ENCODE measurements at places on chromosomes 16 and 17.

DNA sequence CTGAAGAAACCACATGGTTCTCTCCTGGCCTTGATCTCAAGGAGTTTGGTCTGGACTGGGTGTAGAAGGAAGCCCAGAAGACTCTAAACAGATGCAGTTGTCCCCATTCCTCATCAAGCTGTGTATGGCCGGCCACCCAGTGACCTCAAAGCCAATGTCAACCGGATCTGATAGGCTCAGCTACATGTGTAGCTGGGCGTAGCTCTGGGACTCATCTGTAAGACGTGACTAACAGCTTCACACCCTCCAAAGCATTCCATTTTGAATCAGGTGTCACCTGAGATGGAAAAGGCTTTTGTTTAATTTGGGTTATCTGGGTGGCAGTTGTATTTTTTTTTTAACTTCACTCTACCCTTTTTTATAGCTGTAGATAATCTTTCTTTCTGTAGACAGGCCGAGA is 130.4 kb downstream of the ABCC12 start:
- DNase-seq = no peak

DNA sequence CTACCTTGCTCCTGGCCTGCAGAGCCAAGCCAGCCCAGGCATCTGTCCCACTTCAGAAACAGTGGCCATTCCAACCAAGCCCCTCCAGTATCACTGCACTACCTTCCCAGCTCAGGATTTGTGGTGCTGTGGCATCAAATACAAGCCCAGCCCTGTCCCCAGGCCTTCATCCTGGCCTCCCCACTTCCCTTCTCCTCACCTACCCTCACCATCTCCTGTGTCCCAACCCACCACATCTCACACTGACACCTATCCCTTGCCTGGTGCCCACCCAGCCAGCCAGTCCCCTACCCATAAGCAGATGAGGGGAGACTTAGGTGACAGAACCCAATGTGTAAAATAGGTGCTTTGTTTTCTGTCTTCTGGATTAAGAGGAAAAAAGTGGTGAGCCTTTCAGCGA is 66.0 kb upstream of the CDH5 start:
- DNase-seq = no peak

- no peak for DNase-seq
Measured at GRCh38 chr16:58419241-58419990, 27.1 kb downstream of the GINS3 start.

- DNase-seq = no peak
Measured at GRCh38 chr16:5036228-5037156, 2.8 kb upstream of the NAGPA start.

GRCh38 chr17:6686026-6686425 is 27.1 kb downstream of the SLC13A5 start:
- no peak for DNase-seq

DNA sequence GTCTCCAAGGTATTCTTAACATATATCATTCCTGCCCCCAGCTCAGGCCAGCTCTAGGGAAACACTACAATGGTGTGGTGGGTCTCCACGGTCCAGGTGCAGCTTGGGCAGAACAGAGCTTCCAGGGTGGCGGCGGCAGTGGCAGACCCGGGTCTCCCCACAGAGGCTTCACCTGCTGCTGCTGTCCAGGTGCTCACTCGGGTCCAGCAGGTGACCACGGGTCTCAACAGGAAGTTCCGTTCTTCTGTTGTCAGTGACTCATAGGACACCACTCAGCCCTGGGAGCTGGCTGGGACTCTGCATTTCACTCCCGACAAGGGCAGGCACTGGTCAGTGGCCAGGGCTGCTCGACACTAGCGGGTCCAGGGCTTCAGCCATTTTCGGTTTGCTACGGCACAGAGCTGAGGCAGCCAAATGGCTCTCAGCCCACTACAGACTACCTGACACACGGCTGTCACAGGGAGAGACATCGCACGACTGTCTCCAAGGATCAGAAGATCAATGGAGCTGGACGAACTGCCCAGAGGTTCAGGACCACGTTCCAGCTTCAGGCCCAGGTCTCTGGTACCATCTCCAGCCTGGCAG is 16.7 kb downstream of the MTHFSD start:
- DNase-seq = no peak

- DNase-seq = no peak
Measured at GRCh38 chr17:15109608-15110007, 155.5 kb downstream of the PMP22 start.

- no peak for DNase-seq
Measured at GRCh38 chr16:4017807-4018206, 98.4 kb downstream of the ADCY9 start.

DNA sequence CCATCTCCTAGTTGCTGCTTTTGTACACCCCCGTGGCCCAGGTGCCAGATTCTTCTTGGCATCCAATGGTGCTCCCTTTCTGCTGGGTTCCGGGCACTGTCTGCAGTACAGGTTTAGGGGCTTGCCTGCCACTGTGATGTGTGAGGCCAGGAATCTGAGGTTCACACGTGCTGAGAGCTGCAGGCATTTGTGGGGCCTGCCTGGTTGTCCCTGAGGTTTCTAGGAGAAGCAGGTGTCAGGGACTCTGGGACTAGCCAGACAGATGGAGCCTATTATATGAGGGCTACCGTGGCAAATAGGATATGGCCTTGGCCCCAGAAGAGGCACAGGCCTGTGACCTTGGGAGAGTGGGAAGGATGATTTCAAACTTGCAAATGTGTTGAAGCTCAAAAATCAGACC is 29.3 kb downstream of the NDEL1 start:
- DNase-seq = no peak

DNA sequence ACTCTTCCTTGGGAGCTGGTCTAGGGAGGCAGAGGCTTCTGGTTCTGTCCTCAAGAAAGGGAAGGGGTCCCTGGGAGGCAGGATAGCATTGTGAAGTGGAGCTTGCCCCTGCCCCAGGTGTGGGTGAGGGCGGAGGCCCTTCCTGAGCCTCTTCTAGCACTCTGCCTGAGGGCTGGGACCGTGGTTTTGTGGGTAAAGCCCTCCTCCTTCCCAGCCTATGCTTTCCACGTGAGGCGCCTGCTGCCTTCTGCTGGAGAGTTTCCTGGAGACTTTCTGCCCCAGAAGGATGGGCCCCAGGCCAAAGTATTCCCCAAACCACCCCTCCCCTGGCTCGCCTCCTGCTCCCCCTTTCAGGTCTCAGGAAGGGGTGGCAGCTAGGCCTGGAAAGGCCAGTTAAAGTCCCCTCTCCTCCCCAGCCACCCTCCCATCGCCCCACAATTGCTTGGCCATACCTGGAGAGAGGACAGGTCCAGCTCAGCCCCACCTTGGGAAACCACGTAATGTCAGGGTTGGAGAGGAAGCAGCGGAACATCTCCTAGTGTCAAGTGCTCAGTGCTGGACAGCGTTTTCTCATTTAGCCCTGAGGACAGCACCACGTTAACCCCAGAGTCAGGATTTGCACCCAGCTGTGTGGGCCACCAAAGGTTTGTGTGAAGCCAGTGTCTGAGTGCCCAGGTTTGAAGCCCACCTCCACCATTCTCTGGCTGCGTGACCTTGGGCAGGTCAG is 5.6 kb downstream of the SBK1 start:
- DNase-seq = peak; percentile 53

- DNase-seq = no peak
Measured at GRCh38 chr16:23668225-23668624, 10.5 kb upstream of the PLK1 start.

DNA sequence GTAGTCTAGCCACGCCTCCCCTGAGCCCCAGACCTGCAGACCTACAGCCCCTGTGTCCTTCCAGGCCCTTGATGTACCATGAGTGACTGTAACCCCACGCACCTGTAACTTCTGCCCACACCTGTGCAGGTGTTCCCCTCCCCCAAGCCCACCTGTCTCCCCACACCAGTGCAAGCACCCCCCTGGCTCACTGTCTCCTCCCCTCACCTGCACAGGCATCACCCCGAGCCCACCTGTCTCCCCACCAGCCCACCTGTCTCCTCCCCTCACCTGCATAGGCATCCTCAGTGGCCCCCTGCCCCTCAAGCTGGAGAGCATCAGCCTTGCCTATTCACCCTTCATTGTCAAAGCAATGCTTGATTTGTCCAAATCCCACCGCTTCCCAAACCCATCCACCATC is 32.3 kb upstream of the ZC3H18 start:
- no peak for DNase-seq

- no peak for DNase-seq
Measured at GRCh38 chr16:27359051-27359450, 42.9 kb upstream of the IL21R start.

- DNase-seq = no peak
Measured at GRCh38 chr16:86827521-86827920, 249.2 kb downstream of the FOXL1 start.

DNA sequence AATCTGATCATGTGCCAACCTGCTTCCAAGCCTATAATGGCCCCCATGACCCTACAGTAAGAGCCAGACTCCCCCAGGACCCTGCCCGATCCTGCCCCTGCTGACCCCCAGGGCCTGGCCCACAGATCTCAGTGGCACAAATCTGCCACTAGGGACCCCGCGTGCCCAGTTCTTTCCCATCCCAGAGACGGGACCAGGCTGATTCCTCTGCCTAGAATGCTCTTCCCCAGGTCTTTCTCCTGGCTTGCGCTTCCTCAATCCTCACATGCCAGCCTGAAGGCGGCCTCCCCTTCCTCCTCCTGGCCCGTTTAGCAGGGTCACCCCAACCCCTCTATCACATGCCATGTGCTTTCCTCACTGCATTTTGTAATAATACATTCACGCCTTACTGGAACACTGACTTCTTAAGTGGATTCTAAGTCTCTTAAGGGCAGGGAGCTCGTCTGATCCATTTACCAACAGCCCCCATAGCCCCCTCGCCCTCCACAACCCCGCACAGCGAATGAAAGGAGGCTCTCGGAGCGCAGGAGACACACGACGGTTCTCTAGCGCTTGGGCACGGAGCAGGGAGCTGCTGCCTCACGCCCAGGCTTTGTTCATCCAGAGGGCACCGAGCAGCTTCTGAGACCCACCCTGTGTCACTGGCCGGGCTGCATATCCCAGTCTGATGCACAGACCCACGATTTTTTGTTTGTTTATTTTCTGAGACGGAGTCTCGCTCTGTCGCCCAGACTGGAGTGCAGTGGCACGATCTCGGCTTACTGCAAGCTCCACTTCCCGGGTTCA is 1.2 kb downstream of the TRIM65 start:
- DNase-seq = peak; percentile 23

GRCh38 chr17:42525221-42525620 is 10.8 kb upstream of the NAGLU start:
- DNase-seq = no peak

- no peak for DNase-seq
Measured at GRCh38 chr16:53865494-53865863, 161.5 kb downstream of the FTO start.

DNA sequence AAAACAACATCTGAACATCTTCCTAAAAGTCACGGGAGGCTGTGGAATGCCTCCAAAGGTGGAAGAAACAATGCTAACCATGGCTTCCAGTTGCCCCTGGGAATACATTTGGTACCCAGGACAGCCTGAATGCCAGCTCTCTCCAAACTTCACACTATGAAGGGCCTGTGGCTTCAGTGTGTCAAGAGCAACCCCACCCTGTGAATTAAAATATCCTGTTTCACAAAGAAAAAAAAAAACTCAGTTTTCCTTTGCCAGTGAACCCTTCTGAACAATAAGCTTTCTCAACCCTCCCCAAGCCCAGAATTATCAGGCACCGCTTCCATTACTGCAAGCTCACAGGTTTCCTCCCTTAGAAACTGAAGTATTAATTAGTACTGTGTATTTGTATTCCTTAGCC is 69.8 kb downstream of the SLC39A11 start:
- DNase-seq = no peak

DNA sequence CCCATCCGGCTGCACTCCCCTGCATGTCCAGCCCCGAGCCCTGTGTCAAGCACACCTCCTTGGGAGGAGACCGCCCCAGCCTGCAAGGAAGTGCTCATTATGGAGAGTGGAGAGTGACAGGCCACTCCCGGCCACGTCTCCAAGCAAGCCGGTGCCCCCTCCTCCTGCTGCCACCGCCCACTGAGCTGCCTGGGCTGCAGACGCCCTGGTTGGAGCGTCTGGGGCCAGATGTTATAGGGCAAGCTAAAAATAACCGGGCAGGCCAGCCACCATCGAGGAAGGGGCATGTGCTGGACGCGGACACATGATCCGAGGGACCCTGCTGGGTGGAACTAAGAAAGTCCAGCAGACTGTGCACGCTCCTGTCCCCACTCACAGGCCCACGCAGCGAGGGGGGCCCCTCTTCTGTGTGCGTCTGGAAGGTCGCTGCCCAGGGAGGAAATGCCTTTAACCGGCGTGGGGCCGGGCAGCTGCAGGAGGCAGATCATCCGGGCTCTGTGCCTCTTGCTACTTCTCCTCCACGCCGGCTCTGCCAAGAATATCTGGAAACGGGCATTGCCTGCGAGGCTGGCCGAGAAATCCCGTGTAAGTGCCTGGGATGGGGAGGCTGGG is at the start of gene WFDC1:
Gene WFDC1 (plus strand): TSS at position 348 of the 612 bp plus-strand sequence. CDS start 94 bp downstream, at position 442.
- DNase-seq = no peak

DNA sequence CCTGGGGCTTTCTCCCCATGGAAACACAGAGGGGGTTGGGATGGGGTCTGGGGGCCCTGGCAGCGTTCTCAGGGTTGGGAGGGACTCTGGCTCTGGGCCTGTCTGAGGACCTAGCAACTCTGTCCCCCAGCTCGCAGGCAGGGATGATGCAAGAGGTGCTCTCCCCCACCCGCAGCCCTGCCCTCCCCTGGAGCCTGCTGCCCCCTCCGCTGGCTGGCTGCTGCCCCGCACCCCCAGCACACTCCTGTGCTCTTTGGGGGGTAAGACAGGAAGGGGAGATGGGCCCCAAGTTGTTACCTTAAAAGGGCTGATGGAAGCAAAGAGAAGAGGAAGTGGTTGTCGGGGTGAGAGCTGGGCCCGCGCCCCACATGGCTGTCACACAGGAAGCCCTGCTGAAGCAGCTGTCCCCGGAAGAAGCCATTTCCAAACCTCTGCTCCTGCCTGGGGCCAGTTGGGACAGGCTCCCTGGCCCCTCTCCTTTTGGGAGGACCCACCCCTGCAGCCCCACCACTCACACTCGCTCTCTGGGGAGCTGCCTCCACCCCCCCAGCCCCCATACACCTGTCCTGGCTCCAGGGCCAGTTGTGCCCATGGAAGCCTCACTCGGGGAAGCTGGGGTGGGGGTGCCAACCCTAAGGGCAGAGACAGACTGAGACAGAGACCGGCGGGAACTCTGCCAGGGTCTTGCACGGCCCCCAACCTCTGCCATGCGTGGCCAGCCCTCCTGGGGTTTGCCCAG is 2.5 kb downstream of the CORO1A start:
- DNase-seq = peak; percentile 89
